ENCODE measurements at places on chromosomes 4 and X.

GRCh38 chrX:41686788-41687187, 2.0 kb upstream of the GPR34 start:
- no peak for DNase-seq

DNA sequence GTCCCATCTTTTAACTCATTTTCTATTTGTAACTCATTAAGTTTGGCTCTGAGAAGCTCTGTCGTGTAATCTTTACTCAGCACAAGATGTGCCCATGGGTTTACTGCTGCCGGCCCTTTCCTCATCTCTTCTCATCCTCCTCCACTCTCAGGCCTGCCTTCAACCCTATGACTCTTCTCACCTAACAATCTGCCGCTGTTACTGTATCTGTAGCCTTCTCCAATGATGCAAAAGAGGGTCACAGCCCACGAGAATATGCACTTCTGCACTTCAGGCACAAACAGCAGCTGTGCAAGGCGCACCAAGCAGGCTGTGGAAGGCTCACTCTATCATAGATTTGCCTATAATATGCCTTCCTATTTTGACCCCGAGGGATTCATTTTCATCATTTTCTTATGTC, 546.5 kb upstream of the GALNTL6 start:
- DNase-seq: no peak

DNA sequence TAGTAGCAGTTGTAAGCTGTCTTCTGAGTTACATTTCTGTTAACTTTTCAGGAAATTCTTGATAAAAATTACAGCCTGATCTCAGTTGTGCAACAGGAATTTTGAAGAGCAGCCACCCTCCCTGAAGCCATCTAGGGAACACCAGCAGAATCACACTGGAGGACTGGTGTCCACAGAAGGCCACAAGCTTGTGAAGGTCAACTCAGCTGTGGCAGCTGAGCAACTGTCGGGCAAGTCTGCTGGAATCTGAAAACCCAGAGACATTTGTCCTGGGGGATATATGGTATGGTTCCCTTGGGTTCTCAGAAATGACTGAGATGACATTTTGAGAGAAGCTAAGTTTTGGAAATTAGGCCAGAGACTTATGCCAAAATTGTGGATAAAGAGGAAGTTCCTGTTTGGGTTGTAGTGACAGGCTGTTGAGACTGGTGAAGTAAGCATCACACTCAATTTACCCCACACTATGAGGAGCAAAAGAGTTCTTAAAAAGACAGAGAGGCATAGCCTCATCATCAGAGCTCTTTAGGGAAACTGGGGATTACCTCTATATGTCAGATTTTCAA, 78.1 kb upstream of the TNIP3 start:
- no peak for DNase-seq

DNA sequence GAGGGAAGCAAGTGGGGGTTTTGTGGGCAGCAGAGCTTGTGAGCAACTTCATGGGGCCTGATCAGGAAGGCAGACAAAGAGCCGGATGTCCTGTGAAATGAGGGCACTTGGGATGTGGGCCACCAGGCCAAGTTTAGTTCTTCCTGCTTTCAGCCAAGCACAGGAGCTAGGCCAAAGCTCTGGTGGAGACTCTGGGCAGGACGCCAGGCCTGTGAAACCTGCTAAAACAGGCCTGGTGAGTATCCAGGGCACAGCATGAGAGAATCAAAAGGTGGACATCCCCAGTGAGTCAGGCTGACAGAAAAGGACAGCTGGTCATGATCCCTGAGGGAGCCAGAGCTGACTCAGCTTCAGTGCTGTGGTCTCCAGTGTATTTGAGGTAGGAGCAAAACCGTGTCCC, 95.7 kb downstream of the NPNT start:
- no peak for DNase-seq

GRCh38 chr4:19026281-19026680, 1004.7 kb upstream of the LCORL start:
- DNase-seq: no peak

DNA sequence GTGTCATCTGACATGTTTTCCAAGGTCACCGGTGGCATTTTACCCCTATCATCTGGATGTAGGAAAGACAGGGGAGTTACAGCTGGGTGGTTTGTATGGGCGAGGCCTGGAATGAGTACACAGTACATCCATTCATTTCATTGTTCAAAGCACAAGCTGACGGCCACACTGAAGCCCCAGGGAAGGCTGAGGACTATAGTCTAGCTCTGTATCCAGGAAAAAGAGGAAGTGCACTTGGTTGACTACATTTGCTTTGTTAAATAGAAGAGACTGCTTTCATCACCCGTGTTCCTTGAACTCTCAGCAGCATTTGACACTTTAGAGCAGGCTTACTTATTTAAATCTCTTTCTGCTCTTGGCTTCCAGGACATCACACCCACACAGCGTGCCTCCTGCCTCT, 1041.0 kb upstream of the TENM3 start:
- no peak for DNase-seq

GRCh38 chr4:140689623-140690022, 66.6 kb downstream of the TBC1D9 start:
- no peak for DNase-seq

GRCh38 chrX:51837921-51838320, 55.5 kb upstream of the MAGED1 start:
- DNase-seq: no peak

- no peak for DNase-seq
Observed at GRCh38 chr4:42588909-42589308, 68.0 kb downstream of the ATP8A1 start.

GRCh38 chr4:30117433-30117832, 602.7 kb upstream of the PCDH7 start:
- DNase-seq: no peak

- no peak for DNase-seq
Observed at GRCh38 chrX:47232197-47232802, 509 bp upstream of the USP11 start.

GRCh38 chr4:77821775-77822174, 2.6 kb upstream of the CNOT6L start:
- no peak for DNase-seq

GRCh38 chr4:105483840-105484239, 10.0 kb upstream of the PPA2 start:
- no peak for DNase-seq

GRCh38 chr4:1385373-1386340, 20.6 kb downstream of the NKX1-1 start:
- no peak for DNase-seq

GRCh38 chrX:49767236-49767635, 61.9 kb upstream of the PAGE4 start:
- no peak for DNase-seq

- no peak for DNase-seq
Observed at GRCh38 chr4:3529363-3529762, 2.9 kb downstream of the LRPAP1 start.

- no peak for DNase-seq
Observed at GRCh38 chr4:184838249-184839074, 12.7 kb upstream of the ACSL1 start.

DNA sequence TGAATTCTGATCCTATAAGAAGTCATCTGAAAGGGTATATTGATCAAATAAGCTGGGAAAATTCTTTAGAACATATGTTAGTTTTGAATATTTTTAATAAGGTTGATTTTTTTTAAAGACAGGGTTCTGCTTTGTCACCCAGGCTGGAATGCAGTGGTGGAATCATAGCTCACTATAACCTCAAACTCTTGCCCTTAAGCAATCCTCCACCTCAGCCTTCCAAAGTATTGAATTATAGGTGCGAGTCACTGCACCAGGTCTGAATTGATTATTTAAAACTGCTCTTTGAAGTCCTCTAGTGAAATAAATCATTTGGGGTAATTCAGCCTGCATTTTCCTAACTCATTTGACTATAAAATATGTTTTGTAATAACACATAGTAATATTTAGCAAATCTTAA, 812.3 kb downstream of the PDHA2 start:
- DNase-seq: no peak

DNA sequence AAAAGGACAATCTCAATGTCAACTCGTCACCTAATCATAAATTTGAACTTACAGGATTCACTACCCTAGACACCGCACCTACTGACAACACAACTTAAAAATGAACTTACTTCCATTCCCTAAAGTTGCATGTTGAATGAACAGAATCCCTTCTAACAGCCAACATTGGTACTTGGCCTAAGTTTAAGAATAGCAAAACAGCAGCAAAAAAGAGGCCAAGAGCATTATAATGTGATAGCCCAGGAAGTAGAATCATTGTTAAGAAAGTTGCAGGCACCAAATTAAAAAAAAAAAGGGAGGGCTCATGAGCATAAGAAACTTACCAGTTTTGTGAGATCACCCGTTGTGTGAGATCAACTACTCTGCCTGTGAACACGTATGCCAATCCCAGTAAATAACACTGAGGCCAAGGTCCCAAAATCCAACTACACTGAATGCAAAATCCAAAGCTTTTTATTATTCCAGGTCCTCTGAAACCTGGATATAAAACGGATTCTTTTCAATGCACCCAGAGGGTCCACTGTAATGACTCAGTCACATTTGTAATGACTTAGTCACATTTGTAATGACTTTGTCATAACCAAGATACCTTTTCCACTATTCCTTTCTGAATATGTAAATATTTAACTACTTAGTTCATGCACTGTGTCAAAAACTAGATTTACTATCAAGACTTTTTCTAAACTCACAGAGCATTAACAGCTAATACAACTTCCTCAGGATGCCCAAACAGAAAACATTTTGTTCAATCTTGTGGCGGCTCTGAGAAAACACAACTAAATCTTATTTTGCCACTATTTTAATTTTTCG, 6.8 kb downstream of the HNRNPDL start:
- DNase-seq: no peak

- DNase-seq: no peak
Observed at GRCh38 chr4:126560794-126561193, 1072.0 kb upstream of the INTU start.

DNA sequence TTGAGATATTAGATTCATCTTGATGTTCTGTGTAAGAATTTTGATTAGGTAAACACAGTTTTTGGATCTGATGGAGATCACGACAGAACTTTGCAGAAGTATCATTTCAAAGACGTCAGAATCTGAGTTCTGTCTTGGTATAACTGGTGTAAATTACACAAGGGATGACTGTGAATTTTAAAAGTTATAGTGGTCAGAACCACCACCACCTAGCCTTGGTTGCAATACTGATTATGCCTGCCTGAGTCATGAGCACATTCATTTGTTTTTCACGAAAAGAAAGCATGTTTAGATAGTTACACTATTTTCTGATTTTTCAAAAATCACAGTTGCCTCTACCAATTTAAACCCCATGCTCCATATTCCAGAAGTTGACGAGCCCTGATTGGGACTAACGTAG, 54.8 kb downstream of the ZFX start:
- DNase-seq: no peak

DNA sequence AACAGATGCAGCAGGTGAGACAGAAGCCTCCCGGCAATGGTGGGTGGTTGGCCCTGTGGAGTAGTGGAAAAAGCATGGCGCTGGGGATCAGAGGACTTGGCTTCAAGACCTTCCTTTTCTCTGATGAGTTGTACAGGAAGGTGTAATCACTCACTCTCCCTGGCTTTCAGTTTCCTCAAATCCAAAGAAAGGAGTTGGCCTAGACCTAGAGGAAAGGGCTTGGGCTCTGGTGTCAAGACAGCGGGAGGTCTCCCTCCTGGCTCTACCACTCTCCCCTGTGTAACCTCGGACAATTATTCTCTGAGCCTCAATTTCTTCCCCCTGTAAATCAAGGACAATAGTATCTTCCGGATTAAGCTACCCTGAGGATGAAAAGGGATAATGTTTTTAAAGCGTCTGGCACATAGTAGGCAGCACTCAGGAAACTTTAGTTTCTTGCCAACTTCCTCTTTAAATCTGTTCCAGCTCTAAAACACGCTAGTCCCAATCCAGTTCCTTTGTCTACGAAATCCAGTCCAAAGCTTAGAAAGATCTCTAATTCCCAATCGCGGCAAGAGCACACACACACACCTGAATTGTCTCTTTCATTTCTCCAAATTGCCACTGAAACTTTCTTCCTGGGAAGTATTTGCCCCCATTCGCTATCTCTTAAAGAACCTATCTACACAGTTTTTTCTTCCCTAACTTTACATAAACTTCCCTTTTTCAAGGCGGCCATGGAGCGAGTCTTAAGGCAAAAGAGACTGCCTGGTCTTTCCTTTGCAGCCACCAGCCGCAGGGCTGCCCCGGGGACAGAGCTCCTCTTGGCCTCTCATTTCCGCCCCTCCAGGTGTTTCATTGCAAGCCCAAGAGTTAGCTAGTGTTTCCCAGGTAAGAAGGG, 29.9 kb upstream of the GPC4 start:
- DNase-seq: no peak

DNA sequence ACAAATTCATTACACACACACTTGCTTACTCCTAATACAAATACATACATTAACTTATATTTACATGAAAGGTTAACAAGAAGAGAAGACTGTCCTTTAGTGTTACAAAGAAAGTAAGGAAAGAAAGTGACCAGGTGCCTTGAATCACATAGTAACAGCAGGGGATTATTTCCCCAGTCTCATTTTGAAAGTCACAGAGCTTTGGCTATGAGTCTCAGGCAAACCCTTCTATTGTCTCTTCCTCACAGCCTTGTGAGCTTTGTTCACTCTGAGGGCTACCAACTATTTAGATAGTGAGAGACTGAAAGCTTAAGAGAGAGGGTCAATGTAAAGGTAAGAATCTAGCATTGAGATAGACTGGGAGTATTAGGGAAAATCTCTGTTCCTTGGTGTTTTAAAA, 161.6 kb downstream of the NPNT start:
- DNase-seq: no peak

DNA sequence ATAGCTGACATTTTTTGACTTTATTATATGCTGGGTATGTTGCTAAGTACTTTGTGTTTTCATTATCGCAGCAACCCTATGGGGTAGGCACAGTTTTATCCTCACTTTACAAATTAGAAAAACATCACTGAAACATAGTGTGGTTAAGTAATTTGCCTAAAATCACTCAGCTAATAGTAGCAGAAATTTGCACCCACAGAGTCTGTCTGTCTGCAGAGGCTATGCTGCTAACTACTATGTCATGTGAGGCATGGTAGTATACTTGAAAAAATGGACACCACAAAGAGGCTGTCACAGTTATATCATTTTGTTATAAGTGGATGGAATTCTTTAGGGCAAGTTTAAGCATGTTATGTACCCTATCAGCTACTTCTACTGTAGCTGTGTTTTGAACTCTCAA, 69.0 kb downstream of the STAG2 start:
- DNase-seq: no peak

GRCh38 chr4:155079871-155080270, 128.6 kb upstream of the NPY2R start:
- no peak for DNase-seq

GRCh38 chr4:16289897-16290554, 63.8 kb upstream of the TAPT1 start:
- no peak for DNase-seq

- DNase-seq: no peak
Observed at GRCh38 chr4:47215759-47216158, 184.4 kb downstream of the GABRB1 start.

DNA sequence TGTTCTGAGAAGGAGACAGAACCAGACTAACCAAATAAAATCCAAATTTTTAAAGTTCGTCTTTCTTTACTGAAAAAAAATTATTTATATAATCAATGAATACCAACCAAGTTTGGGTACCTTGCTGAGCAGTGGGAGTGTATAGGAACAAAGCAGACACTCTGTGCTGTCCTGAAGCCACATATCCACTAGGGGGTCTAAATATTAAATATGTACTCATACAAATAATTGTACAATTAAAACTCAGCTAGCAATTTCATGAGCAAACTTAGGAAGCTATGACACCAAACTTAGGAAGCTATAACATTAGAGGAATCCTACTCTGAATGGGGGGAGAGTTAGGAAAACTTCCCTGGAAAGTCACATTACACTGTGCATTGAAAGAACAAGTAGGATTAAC, 582.0 kb upstream of the EPHA5 start:
- no peak for DNase-seq

- no peak for DNase-seq
Observed at GRCh38 chr4:21596521-21596920, 352.1 kb downstream of the KCNIP4 start.

GRCh38 chr4:138604556-138604955, 362.4 kb upstream of the SLC7A11 start:
- no peak for DNase-seq
